ENCODE measurements at places on chromosomes 2 and 18.

DNA sequence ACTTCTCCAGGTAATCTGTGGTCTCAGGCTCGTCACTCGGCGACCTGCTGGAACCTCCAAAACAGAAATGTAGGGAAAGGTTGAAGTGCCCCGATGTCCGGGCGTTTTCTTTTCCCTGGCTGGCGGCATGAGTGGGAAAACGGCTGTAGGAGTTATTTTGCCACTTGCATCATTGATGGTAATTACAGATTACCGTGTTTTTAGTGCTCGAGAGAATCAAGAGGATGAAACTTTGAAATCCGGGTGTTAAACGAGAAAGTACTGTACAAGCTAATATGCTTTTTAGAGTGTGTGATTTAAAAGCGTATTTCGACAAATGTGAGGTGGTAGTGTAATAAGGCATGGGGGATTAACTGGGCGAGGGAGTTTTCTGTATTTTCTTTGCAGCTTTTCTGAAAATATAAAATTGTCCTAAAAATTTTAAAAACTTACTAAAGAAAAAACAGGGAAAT lies 819 bp downstream of the GRHL1 start:
- DNase-seq = no peak

DNA sequence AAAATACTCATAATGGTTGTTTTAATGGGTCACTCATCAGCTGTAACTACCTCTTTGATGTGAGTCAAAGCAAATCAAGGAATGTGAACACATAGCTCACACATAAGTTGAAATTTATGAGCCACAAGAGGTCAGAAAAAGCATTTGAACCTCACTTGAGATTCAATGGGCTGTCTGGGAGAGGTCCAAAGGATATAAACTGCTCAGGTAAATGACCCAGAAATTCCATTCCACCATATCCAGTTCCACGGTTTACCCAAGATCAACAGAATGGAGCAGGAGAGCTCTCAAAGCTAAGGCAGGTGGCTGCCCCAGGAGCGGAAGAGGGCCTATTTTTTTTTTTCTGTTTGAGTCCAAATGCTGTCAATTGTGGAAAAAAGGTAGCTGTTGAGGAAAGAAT lies 464.1 kb downstream of the TNS1 start:
- no peak for DNase-seq

- no peak for DNase-seq
Observed at GRCh38 chr2:191938779-191939178, 91.9 kb upstream of the CAVIN2 start.

DNA sequence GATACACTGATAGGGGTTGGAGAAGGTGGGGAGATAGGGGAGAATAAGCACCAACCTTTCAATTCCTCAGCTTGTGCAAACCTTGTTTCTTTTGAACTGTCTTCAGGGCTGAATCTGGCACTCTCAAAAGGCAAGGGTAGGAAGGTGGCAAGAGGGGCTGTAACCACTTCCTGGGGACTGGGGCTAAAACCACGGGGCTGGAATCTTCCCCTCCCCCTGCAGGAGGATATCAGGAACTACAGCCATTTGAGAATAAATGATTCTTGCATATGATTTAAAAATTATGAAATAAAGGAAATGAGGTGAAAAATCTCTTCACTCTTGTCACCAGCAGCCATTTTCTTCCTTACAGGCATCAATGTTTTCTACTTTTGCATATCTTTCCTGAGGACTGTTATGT lies 50.8 kb downstream of the ATOH8 start:
- DNase-seq = peak; percentile 34

GRCh38 chr2:217911283-217912097 lies 91.3 kb downstream of the TNS1 start:
- no peak for DNase-seq

- no peak for DNase-seq
Observed at GRCh38 chr18:55546851-55547704, 40.9 kb downstream of the TCF4 start.

GRCh38 chr2:176114930-176115625 lies 1.5 kb upstream of the HOXD10 start:
- no peak for DNase-seq

GRCh38 chr2:175437167-175437566 lies 255.7 kb upstream of the ATP5MC3 start:
- DNase-seq = no peak

DNA sequence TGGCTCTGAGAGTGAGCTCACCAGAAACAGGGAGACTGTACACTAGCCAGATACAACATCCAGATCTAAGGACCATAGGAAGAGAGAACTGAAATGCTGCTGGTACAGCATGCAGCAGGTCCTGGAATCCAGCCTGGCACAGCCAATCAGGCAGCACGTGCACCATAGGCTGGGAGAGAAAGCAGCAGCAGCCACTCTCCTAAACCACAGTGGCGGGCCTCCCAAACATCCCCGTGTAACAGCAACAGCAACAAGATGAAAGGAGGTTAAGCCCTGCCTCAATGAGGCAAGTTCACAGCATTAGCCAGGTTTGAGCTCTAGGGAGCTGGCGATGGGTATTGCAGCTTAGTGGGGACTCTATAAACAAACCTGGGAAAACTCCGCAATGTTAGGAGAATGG lies 192.0 kb downstream of the EPHA4 start:
- DNase-seq = no peak

DNA sequence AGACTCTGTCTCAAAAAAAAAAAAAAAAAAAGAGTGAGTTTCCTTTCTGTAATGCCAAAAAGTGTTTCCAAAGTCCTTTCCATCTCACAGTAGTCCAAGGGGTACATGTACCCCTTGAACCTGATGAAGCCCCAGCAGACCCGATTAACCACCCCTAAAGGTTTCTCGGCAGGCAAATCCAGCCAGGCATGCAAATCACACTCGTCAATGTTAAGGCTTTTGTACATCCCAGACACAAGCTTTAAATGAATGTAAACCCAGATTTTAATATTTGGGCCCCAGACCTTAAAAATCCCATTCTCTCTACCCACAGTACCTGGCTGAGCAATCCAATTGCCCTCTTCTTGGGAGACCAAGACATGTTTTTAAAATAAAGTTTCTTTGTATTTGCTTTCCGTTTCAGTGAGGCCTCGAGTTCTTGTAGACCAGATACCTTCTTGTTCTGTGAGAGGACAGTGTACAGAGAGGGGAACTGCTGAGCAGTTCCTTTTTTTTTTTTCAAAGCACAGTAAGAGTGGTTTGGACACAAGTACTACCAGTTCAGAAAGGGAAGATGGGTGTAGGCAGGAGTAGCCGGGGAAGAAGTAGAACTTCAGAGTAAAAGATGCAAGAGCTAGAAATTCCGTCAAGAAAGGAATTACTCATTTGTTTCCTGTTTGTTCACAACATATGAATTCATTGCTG lies at the start of gene NLRC4:
Gene NLRC4 (minus strand): TSS at position 465 of the 684 bp plus-strand sequence. CDS start 8,111 bp downstream, outside the sequence.
- DNase-seq = no peak

- DNase-seq = no peak
Observed at GRCh38 chr2:228649876-228650275, 468.4 kb upstream of the SPHKAP start.

DNA sequence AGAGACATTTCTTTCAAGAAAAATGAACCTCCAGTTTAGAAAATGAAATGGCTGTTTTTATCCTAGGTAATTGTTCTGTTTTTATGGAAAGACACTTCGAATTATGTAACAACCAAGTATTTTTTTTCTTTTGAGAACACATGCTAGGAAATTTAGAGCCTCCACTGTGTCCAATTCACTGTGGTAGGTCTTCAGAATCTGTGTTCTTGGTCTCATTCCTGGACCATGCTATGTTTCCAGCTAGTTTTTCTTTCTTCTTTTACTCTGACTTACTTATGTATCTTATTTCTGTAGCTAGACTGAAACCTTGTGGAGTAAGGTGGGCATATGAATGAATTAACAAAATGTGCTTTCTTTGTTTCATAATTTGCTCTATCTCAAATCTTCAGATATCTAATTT lies 391.7 kb upstream of the KLHL29 start:
- no peak for DNase-seq

GRCh38 chr2:15955232-15955988 lies 15.1 kb downstream of the MYCN start:
- no peak for DNase-seq

- no peak for DNase-seq
Observed at GRCh38 chr18:3150274-3150673, 69.5 kb downstream of the MYOM1 start.

DNA sequence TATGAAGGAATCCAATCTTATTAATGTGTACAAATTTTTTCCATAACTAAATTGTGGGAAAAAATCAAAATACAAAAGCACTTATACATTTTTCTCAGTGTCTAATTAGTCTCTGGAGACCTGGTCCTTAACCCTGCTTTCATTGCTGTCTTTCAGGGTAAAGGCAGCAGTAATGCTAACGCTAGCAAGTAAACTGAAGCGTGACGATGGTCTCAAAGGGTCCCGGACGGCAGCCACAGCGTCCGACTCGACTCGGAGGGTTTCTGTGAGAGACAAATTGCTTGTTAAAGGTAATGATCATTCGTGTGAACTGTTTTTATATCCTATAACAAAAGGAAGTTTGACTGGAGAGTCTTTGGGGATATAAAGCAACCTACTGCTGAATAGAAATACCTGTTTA lies 6.1 kb downstream of the UBE2F start:
- DNase-seq = no peak

DNA sequence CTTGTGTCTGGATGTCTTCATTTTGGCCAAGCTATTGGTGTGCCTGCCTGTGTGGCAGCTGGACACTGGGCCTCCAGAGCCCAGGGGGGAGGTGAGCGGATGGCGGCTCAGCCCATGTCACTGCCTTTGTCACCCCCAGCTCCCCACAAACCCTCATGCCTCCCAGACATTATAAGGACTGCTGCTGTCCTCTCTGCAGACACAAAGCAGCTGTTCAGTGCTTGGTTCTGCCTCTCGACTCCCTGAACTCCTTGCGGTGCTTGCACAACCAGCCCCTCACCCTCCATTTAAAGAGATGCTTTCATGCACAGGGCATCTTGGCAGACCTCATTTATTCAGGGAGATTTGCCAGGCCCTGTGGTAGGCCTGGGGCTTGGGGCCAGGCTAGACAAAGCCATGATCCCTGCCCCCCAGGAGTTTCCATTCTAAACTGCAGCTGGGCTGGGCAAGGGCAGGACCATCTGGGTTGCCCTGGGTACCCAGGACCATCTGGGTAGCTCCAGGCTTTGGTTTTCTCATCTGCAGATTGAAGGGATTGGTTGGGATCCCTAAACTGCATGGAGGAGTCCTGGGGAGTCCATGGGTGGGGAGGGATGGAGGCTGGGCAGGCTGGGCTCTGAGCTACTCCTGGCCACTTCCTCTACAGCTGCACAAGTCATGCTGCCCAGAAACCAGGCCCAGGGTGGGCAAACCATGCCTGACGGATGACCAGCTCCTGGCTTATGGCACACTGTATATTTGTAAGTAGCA lies 168.5 kb downstream of the CELF4 start:
- no peak for DNase-seq

GRCh38 chr18:63106727-63107126 lies 212.8 kb downstream of the BCL2 start:
- DNase-seq = no peak

DNA sequence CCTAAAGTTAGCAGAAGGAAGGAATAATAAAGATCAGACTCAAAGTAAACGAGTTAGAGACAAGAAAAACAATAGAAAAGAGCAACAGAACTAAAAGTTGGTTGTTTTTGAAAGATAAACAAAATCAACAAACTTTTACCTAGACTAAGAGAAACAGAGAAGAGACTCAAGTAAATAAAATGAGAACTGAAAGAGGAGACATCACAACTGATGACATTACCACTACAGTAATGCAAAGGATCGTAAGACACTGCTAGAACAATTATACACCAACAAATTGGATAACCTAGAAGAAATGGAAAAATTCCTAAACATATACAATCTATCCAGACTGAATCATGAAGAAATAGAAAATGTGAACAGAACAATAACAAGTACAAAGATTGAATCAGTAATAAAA lies 139.3 kb downstream of the CD226 start:
- no peak for DNase-seq

GRCh38 chr18:32906506-32907310 lies 133.9 kb upstream of the KLHL14 start:
- no peak for DNase-seq

GRCh38 chr2:173696274-173696673 lies 268.9 kb downstream of the SP3 start:
- no peak for DNase-seq

GRCh38 chr2:230459216-230459615 lies 43.2 kb downstream of the SP100 start:
- no peak for DNase-seq

GRCh38 chr2:188042412-188042811 lies 249.3 kb upstream of the GULP1 start:
- DNase-seq = no peak

- DNase-seq = no peak
Observed at GRCh38 chr2:125596612-125597011, 1059.3 kb upstream of the GYPC start.

DNA sequence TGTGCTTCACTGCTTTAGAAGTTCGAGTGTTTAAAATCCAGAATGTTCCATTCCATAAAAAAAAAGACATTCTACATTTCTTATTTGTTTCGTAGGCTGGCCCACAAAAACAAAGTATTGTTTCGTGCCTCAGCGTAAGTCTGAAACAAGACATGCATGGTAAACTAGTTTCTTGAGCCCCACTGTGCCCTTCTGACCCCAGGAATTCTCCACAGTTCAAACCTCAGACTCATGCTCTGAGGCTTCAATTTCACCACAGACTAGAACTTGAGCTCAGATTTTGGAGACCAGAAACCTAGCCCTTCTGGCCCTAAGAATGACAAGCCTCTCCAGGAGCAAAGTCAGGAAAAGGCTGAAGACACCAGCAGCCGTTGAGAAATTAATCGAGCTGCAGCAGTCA lies 151.5 kb downstream of the SLC8A1 start:
- DNase-seq = no peak

DNA sequence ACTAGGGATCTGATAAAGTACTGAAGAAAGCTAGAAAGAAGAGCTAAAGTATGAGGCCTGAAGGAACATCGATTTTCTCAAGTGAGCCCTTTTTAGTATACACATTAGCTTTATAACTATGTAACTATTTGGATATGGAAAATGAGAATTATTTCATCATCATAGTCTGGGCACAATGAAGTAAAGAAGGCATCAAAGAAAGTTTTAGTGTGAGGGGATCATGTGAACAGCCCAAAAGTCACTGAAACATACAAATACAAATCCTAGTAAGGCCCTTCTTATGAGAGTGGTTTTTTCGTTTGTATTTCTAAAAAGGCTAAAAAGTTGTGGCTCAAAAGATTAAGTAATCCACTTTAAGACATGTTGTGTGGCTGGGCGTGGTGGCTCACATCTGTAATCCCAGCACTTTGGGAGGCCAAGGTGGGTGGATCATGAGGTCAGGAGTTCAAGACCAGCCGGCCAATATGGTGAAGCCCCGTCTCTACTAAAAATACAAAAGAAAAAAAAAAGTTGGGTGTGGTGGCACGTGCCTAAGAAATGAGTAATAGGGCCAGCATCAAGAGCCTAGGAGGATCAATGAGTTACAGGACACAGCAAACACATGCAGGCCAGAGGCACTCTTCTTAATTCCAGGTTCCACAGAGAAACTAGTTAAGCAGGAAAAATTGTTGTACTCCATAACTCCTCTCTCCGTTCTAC lies 61.9 kb downstream of the PUM2 start:
- DNase-seq = no peak

DNA sequence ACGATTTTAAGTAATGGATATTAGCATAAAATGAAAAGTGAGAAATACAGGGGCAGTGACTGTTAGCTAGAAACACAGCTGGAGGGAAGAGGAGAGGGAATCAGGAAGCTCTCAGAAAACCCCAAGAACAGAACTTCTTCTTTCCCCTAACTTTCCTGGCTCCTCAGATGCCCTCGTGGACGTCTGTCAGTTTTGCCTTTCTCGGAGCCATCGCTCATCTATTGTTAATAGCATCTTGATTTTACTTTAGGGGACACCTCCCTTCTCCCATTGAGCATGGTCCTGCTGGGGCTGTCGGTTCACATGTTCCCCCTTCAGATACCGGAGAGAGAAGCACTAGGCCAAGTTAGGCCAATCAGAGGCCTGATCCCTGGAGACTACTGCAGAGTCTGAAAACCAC lies 2.3 kb upstream of the PLEK start:
- DNase-seq = no peak
